ENCODE measurements at places on chromosomes 12 and 14.

DNA sequence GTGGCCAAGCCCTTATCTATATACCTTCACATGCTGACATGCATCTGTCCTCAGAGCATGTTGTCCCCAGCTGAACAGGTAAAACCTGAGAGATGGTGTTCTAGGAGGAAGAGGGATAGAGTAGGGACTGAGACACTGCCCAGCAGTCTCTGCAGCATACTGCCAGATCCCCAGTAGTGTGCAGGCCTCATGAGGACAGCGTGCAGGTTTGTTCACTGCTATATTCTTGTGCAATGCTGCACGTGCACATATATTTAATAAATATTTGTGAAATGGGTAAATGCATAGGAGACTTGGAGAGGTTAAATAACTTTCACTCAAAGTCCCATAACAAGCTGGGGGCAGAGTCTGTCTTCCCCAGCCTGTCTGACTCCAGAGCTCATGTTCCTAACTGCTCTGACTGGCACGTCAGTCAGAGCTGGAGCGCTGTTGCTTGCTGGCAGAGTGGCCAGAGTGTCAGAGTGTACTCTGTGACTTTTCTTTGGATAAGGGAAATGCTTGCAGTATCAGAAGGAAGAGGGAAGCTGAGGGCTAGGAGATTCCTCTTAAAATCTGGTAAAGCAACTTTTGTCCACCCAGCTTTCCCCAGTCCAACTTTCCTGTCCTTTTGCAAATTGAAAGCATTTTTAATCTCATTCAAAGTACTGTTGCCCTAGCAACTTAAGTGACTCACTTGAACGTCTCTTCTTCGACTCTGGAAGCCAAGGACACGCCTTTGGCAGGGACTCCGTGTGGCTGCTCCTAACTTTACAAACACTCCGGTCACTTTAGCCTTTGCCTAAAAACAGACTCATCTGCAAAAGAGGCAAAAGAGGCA is 14.9 kb upstream of the POLR3B start:
- DNase-seq: no peak

DNA sequence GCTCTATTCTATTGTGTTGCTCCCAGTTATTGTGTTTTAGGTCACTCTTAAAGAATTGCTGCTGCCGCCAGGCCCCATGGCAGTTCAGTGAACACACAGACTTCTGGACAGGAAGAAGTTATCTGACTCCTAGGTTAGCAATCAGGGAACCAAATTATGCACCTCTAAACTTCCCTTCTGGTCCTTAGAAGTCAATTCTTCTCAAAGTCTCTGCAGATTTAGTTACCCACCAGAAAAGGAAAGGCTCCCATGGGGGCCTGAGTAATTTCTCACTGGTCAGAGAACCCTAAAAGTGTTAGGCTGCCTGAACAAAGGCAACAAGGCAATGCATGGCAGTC is 10.0 kb downstream of the EMP1 start:
- no peak for DNase-seq

DNA sequence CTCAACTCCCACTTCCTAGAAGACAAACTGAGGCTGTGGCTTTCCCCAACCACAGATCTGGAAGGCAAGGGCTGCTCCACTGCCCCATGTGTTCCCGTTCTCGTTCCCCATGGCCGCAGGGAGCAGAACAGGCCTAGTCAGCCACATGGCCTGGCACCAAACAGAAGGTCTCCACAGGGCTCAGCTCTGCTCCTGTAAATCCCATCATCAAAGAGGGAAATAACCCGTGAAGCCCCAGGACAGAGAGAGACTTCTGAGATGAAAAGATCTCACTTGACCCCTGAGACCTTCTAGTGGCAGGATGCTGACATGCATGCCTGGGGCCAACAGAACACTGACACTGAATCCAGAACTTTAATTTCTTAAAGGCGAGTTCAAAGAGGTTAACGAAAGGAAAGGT is 68.9 kb downstream of the BCL11B start:
- no peak for DNase-seq

DNA sequence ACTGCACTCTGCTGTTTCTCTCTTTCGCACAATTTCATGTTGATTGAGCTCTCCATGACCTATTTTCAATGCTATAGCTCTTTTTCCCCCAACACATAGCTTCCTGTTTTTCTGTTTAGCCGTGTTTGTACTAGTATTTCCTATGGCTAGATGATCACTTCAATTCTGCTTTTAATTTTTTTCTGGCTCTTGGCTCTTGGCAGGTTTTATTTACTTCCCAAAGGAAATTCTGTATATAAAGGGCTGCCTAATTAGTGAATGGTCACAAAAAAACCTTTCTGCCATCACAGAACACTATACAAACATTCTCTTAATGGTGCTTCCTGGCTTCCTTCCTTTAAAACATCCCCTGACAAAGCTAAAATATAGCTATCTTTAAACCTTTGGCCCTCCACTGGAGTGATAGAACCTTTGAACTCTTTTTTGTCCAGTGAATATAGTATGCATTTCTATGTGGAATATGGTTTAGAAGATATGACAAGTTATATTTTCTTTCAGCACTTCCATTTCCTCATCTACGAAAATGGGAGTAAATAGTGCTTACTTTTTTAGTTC is 88.2 kb downstream of the RASSF9 start:
- no peak for DNase-seq

DNA sequence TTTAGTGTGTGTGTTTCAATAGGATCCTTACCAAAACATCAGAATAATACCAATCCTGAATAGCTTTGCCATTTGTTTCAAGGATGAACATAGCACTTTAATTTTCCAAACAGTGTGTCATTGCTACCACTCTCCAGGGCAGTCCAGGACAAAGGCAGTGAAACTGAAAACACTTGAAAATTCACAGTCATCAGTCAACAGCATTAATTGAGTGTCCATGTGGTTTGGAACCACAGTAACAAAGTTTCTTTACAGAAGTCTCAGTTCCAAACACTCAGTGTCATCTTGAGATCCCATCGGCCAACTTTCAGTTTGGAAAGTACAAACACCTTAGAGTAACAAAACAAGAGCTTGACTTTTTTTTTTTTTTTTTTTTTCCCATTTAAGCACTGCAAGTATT is 228.4 kb upstream of the SOX5 start:
- no peak for DNase-seq

GRCh38 chr12:116595186-116595585 is 36.0 kb downstream of the MAP1LC3B2 start:
- DNase-seq: no peak

GRCh38 chr12:51801027-51801426 is 47.5 kb downstream of the FIGNL2 start:
- no peak for DNase-seq

- DNase-seq: no peak
These were observed 71.7 kb downstream of the PTPRO start for GRCh38 chr12:15393995-15394394.

DNA sequence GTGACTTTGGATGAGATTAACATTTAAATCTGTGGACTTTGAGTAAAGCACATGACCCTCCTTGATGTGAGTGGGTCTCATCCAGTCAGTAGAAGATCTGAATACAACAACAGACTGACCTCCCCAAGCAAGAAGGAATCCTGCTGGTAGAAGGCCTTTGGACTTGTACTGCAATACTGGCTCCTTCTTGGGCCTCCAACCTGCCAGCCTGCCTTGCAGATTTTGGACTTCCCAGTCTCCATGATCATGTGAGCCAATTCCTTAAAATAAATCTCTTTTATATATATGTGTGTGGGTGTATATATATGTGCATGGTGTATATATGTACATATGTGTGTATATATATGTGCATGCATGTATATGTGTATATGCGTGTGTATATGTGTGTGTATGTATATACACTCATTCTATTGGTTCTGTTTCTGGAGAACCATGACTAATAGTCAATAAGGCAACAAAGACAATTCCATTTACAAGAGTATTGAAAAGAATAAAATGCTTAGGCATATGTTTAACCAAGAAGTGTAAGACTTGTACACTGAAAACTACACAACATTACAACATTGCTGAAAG is 183.8 kb downstream of the STXBP6 start:
- DNase-seq: no peak

GRCh38 chr14:72752034-72752412 is 141.9 kb downstream of the DPF3 start:
- DNase-seq: no peak

GRCh38 chr14:22689199-22689598 is 45.0 kb upstream of the OR6J1 start:
- no peak for DNase-seq

GRCh38 chr12:93441081-93441616 is 598 bp downstream of the UBE2N start:
- no peak for DNase-seq

- DNase-seq: no peak
These were observed 10.9 kb downstream of the RTL1 start for GRCh38 chr14:100892496-100893227.

DNA sequence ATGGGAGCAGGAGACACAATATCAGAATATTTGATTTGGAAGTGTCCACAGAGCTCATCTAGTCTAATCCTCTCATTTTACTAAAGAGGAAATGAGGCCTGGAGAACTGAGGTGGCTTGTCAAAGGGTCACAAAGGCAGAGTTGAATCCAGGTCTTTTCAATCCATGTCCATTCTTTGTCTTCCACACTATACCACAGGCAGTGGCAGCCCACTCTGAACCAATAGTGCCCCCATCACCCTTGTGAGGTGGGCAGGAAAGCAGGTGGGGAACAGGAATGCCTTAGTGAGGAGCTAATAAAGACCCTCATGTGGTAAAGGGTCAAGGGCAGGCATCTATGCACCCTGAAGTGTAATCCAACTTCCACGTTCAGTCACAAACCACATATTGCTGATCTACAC is 134.8 kb upstream of the EGLN3 start:
- no peak for DNase-seq

- no peak for DNase-seq
These were observed 7.5 kb upstream of the LRP1-AS start for GRCh38 chr12:57154804-57155434.

DNA sequence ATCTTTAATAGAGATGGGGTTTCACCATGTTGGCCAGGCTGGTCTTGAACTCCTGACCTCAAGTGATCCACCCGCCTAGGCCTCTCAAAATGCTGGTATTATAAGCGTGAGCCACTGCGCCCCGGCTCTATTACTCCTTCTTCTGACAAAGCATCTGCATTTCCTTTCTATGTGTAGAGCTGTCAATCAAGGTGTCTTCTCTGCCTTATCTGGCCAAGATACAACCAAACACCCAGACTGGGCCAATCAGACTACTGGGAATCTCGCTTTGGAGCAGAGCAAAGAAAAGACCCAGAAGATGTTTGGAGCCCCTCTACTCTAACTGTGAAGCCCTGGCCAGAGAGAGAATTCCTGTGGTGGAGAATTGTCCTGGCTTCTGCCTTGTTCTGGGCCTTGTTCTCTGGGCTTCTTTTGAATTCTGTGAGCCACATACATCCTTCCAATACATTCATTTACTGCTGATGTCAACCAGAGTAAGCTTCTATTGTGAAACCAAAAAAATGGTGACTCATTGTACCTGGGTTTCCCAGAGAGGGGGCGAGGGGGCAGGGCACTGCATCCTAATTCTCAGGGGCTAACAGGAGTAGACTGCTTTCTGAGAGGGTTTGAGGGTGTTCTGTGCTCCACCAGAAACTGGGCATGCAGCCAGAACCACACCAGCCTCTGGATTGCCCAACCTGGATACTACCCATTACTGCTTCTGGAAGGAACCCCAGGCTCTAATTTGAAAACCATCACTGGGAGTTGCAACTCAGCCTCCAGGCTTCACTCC is 18.8 kb upstream of the FLVCR2 start:
- DNase-seq: no peak

- no peak for DNase-seq
These were observed 398.6 kb downstream of the ZFP36L1 start for GRCh38 chr14:68394118-68394763.

GRCh38 chr12:78931466-78931990 is 67.0 kb downstream of the SYT1 start:
- no peak for DNase-seq

DNA sequence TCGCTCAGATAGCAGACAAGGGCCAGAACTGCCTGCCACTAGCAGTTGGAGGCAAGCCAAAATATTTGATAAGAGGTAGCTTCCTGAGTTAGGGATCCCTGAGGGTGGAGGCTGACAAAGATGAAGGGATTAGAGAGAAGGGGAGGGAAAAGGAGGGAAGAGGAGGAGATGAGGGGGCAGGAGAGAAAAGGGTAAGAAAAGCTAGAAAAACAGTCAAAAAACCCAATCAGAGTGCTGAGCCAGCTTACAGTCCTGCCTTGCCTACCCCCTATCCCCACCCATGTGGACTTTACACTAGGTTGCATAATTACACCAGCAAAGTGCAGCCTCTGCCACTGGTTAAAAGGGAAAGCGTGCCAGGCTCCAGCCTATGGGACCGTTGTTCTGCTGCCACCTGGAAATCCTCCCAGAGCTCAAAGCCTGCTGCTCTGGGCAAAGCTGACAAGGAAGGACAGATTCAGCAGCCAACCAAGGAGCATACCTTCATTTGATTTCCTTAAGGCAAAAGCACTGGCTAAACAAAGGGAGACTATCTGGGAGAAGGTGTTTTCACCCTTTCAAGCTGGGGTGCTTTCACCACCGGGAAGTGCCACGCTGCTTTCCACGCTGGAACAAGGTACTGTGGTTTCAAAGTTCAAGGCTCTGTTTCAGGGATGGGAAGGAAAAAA is 3.8 kb upstream of the NUMB start:
- no peak for DNase-seq

DNA sequence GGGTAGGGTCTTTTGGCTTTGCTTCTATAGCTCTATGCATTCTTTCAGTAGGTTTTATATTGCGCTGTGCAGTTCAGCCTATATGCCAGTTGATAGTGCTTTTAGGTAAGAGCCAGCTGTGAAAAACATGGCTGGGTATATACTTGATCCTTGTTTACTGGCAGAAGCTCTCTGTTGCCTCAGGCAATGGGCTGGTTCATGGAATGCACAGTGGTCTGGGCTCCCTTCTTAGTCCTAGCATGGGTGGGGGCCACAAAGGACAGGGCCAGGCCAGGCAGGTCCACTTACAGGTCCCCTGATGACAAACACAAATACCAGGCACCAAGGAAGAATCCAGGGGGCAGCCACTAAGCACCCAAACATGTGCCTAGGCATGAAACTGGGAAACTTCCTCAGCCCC is 240.7 kb downstream of the SEC23A start:
- DNase-seq: no peak

- no peak for DNase-seq
These were observed 1.7 kb downstream of the ATF7 start for GRCh38 chr12:53624458-53624857.

DNA sequence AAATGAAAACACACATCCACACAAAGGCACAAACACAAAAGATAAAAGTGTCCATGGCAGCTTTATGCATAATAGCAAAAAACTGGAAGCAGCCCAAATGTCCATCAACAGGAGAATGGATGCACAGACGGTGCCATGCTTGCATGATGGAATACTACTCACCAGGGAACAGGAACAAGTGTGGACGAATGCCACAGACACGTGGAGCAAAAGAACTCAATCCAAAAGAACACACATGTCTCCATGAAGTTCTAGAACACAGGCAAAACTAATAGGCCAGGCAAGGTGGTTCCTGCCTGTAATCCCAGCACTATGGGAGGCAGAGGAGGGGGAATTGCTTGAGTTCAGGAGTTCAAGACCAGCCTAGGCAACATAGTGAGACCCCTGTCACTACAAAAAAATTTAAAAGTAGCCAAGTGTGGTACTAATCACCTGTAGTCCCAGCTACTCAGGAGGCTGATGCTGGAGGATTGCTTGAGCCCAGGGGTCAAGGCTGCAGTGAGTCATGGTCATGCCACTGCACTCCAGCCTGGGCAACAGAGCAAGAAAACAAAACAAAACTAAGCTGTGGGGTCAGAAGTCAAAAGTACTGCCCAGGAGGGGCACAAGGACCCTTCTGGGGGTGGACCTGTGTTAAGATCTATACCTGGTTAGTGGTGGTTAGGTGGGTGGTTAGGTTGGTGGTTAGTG is 7.3 kb upstream of the TMEM119 start:
- no peak for DNase-seq

Data from activated CD4-positive, CD25-positive, alpha-beta regulatory T cell (primary cell).